ENCODE measurements at places on chromosomes 1 and 21.

DNA sequence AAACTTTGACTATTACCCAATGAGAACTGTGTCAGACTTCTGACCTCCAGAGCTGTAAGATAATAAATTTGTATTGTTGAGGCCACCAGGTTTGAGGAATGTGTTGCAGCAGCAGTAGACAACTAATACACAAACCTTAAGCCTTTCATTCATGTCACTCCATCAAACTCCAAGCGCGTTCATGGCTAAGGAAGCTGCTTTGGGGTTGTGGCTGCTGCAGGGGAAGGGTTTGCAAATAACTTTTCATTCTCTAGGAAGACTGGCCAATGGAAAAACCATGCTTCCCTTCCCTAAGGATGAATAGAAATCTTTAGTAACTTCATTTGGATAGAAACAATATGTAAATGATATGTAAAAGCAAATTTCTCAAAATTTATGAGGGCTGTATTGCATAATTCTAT is 170.4 kb downstream of the RHOU start:
- no peak for DNase-seq

- DNase-seq: no peak
Measured at GRCh38 chr1:61233121-61233660, 150.8 kb downstream of the NFIA start.

DNA sequence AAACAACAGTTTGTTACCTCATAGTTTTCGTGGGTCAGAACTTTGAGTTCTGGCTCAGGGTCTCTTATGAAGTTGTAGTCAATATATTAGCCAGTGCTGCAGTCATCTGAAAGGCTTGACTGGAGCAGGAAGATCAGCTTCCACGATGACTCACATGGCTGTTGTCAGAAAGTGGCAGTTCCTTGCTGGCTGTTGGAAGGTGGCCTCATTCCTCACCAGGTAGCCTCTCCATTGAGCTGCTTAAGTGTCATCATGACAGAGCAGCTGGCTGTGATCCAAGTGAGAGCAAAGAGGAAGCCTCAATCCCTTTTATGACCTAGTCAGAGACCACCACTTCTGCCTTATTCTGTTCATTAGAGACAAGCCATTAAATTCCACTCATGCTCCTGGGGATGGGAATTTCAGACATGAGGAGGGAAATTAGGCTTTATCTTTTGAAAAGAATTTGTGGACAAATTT is 5.6 kb downstream of the OSBPL9 start:
- peak; percentile 60 for DNase-seq

- no peak for DNase-seq
Measured at GRCh38 chr21:20108976-20109540, 889.2 kb upstream of the NCAM2 start.

DNA sequence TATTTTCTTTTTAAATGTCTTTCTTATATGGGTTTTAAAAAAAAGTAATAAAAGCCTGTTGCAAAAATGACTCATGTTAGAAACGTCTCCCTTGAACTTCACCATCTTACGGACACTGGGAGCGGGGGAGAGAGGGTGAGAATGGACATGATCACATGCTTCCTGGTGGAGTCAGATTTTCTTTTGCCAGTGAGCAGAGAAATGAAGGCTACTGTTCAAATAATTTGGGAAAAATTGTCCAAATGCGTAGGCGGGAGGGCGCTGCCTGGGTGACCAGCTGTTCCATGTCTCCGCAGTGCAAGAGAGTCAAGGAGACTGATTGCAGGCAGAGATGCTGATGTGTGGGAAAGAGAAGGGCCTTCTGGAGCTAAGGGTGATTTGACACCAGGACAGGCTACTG is 23.1 kb downstream of the EIF2D start:
- DNase-seq: no peak

- peak; percentile 67 for DNase-seq
Measured at GRCh38 chr21:42833439-42833815, 45.9 kb downstream of the WDR4 start.
